A549 treated with AZD2906 at 1 μM for 4 hours (cell line): ENCODE measurements at places on chromosomes 2 and 18. TPM values are rescaled to one million over a fixed set of nuclear protein-coding genes. Genes with fewer than 3 reads are reported as not detected.

The ITGB6 gene
- 0.40 to 0.87 TPM (median 0.55 TPM) in 5 replicates for total RNA-seq

The INO80B gene
- 43.7 to 51.1 TPM (median 48.7 TPM) in 5 replicates for total RNA-seq

The SERPINB10 gene
- not detected in 5 replicates for total RNA-seq

The CCDC121 gene
- 3.4 to 4.4 TPM (median 4.0 TPM) in 5 replicates for total RNA-seq

The KCNS3 gene
- 1.2 to 1.4 TPM (median 1.3 TPM) in 5 replicates for total RNA-seq

The ATP8B1 gene
- total RNA-seq: 5.5 to 7.6 TPM (median 6.3 TPM) in 5 replicates

The EIF2AK2 gene
- 16.2 to 31.7 TPM (median 20.8 TPM) in 5 replicates for total RNA-seq

The RNF152 gene
- 0.04 to 0.22 TPM (median 0.19 TPM) in 5 replicates for total RNA-seq

The SALL3 gene
- not detected in 5 replicates for total RNA-seq

The SH3BP4 gene
- total RNA-seq: 37.0 to 39.5 TPM (median 38.9 TPM) in 5 replicates

The ATP6V1B1 gene
- 1.3 to 2.3 TPM (median 1.7 TPM) in 5 replicates for total RNA-seq

The COLEC11 gene
- total RNA-seq: 0.31 to 0.82 TPM (median 0.53 TPM) in 5 replicates

The GAREM1 gene
- total RNA-seq: 5.1 to 5.8 TPM (median 5.5 TPM) in 5 replicates

The RBBP8 gene
- total RNA-seq: 19.5 to 28.6 TPM (median 19.8 TPM) in 5 replicates

The PARD6G gene
- total RNA-seq: 1.4 to 3.5 TPM (median 3.4 TPM) in 5 replicates

The CCDC74B gene
- total RNA-seq: 4.2 to 6.8 TPM (median 6.2 TPM) in 5 replicates

The MC4R gene
- total RNA-seq: not detected in 5 replicates

The AFF3 gene
- 0.01 to 0.06 TPM (median 0.02 TPM) in 5 replicates for total RNA-seq

The SLC8A1 gene
- total RNA-seq: 0.20 to 0.40 TPM (median 0.30 TPM) in 5 replicates

The TTN gene
- under 0.01 to 0.05 TPM (median 0.01 TPM) in 5 replicates for total RNA-seq

The DIPK1C gene
- total RNA-seq: not detected in 5 replicates

The RFTN2 gene
- total RNA-seq: 0.06 to 0.13 TPM in 2 of 5 replicates, not detected in the others

The WNT10A gene
- 0.06 to 0.11 TPM (median 0.09 TPM) in 4 of 5 replicates, not detected in the other for total RNA-seq

The LRATD1 gene
- total RNA-seq: 0.09 to 0.17 TPM (median 0.14 TPM) in 5 replicates

The PLEKHH2 gene
- 1.6 to 2.1 TPM (median 1.9 TPM) in 5 replicates for total RNA-seq

The ABCG8 gene
- total RNA-seq: not detected in 5 replicates

The GTF2A1L gene
- total RNA-seq: not detected in 5 replicates

The PLA2R1 gene
- 1.7 to 2.8 TPM (median 2.3 TPM) in 5 replicates for total RNA-seq

The PIEZO2 gene
- 0.52 to 0.96 TPM (median 0.59 TPM) in 5 replicates for total RNA-seq

The POMC gene
- 0.06 TPM in 1 of 5 replicates, not detected in the others for total RNA-seq

The DQX1 gene
- 0.07 to 0.15 TPM (median 0.13 TPM) in 5 replicates for total RNA-seq

The IL37 gene
- total RNA-seq: not detected in 5 replicates

The C2orf80 gene
- not detected in 5 replicates for total RNA-seq

The PRKAG3 gene
- not detected in 5 replicates for total RNA-seq

The KIAA2012 gene
- total RNA-seq: not detected in 5 replicates

The SCG2 gene
- total RNA-seq: 0.94 to 1.4 TPM (median 1.1 TPM) in 5 replicates

The STRN gene
- total RNA-seq: 11.4 to 16.6 TPM (median 15.7 TPM) in 5 replicates

The DOK6 gene
- not detected in 5 replicates for total RNA-seq

The MAL gene
- total RNA-seq: 0.14 to 0.34 TPM (median 0.25 TPM) in 5 replicates

The SAG gene
- not detected in 5 replicates for total RNA-seq

The NYAP2 gene
- total RNA-seq: 0.02 TPM in 2 of 5 replicates, not detected in the others

The WDR33 gene
- total RNA-seq: 18.2 to 22.8 TPM (median 22.3 TPM) in 5 replicates

The EXOC6B gene
- 6.3 to 8.8 TPM (median 7.5 TPM) in 5 replicates for total RNA-seq

The SDC1 gene
- 167 to 203 TPM (median 188 TPM) in 5 replicates for total RNA-seq

The TMSB10 gene
- total RNA-seq: 9,812 to 11,029 TPM (median 10,369 TPM) in 5 replicates

The HS6ST1 gene
- 11.1 to 13.8 TPM (median 12.4 TPM) in 5 replicates for total RNA-seq

The GDF7 gene
- total RNA-seq: 0.09 to 0.14 TPM (median 0.13 TPM) in 5 replicates

The CYS1 gene
- total RNA-seq: 1.0 to 1.9 TPM (median 1.7 TPM) in 5 replicates
